ENCODE measurements at places on chromosomes 6 and 20.

GRCh38 chr20:46349742-46350056, 41.4 kb upstream of the CDH22 start:
- no peak for DNase-seq

- DNase-seq = no peak
Measured at GRCh38 chr6:21653905-21654304, 60.4 kb downstream of the SOX4 start.

DNA sequence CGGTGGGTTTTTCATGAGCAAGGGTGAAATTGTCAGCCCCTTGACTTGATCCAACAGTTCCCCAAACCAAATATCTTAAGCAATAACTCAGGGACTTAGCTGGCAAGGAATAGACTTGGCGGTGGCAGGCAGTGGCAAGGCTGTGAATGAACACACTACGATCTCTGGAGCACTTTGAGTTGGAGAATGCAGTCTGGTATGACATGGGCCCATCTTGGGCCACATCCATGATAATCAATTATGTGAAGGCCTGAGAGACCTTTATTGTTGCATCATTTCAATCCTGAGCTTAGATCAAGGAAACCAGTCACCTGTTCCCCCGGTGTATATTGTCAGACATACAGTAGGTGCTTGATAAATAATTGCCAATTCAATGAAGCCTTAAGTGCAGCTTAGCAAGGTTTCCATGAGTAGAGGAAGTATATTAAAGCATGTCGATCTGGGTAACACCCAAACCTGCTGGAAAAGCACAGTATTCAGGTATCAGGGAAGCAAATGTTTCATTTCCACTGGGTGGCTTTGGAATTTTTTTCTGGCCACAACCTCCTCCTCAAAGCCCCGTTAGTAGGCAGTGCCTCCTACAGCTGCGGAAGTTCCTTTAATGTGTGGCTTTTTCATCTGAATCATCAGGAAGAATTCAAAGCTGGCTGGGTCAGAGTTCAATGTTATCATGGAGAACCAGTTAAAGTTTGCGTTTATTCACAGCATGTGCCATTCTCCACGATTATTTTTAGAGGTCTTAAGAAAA, 10.2 kb downstream of the CASS4 start:
- no peak for DNase-seq

DNA sequence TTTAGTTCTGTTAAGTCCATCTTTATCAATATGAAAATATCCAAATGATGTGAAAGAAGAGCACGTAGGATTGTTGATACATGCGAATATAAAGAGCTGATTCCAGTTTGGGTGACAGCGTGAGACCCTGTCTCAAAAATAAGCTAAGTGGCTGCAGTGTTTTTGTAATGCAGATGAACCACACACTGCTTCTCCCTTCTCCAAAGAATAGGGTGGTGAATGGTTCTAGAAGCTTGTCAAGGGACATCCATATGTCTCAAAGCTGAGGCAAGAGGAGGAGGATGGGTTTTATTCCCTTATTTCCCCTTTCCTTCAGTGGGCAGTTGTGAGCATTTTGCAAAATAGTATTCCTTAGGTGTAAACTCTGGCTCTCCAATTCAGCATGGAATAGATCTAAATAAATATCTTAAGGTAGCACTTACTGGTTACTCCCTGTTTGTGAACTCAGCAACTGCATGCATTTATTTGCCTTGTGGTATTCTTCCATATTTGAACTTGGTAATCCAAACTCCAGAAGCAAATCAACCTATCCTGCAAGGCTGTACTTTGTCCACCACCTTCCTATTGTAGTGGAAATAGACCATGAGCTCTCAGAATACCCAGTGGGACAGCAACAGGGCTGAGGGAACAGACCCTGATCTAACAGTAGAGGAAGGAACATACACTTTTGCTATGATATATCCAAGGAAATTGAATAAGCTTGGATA, 38.0 kb downstream of the XRN2 start:
- DNase-seq = no peak

GRCh38 chr6:90039911-90040310, 145.6 kb downstream of the GJA10 start:
- DNase-seq = no peak

- no peak for DNase-seq
Measured at GRCh38 chr6:39402239-39402751, 79.8 kb upstream of the KCNK16 start.

DNA sequence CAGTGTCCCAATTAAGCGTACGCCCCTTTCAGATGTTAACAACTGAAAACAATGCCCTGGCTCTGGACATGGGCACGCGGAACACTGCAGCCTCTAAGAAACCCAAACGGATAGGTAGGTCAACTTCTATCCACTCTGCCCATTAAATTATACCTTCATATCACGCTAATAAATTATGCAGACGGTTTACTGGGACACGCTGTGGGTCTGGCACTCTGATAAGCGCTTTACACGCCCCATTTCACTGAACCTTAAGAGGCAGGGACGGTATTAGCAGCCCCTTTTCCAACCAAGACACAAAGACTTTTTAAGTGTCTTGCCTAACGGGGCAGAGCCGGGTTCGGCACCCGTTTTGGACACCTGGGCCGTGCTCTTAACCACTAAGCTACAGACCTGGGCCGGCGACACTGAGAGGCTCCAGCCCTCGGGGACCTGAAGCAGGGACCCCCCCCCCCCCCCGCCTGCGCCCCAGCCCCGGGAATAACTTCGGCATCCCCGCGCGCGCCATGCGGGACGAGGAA, 744 bp downstream of the STAU1 start:
- DNase-seq = peak; percentile 33

GRCh38 chr6:1838604-1839213, 229.0 kb downstream of the FOXC1 start:
- DNase-seq = no peak

GRCh38 chr20:37892001-37892400, 10.9 kb upstream of the VSTM2L start:
- DNase-seq = no peak

- DNase-seq = no peak
Measured at GRCh38 chr6:43761666-43762409, 8.2 kb upstream of the VEGFA start.

- DNase-seq = no peak
Measured at GRCh38 chr20:24665196-24665595, 195.8 kb downstream of the SYNDIG1 start.

All from GM13976 (cell line).